ENCODE measurements at places on chromosomes 3 and 15.
A peak's percentile ranks its signal among the peaks of the same experiment; 100 is the strongest.

GRCh38 chr3:132231633-132232032 lies 85.6 kb upstream of the ACP3 start:
- no peak for DNase-seq

DNA sequence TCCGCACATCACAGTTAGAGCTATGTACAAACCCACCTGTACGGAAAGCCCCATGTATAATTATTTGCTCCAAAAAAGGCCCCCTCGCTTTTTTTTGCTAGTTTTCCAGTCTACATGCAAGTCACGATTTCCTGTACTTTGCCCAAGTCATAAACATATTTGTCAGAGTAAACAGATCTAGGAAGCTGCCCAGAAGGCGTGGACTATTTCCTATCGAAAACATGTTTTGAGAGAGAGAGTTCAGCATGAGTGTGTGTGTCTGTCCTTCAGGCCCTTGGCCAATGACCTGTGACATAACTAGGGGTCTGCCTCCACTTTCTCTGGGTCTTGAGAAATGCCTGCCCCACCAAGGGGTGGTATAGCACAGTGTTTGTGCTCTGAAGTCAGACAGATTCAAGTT lies 72.7 kb upstream of the HACD2 start:
- no peak for DNase-seq

DNA sequence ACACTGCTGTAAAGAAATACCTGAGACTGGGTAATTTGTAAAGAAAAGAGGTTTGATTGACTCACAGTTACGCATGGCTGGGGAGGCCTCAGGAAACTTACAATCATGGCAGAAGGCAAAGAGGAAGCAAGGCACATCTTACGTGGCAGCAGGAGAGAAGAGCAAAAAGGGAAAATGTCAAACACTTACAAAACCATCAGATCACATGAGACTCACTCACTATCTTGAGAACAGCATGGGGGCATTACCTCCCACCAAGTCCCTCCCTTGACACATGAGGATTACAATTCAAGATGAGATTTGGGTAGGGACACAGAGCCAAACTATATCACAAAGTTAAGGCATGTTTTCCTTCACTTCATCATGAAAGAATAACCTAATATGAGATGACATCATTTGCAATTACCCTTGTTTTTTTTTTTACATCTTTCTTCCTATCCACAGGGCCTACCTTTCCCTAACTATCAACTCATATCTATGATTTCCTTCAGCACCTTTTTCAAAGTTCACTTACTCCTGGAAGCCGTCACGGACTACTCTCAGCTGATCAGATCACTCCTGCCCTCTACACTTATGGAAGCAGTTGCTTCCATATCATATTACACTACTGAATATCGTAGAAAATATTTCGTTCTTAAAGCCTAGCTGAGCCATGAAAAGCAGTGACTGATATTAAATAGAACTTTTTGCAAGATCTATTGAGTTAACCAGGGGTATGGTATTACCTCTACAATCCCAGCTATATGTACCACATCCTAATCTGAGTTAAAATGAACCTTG lies 25.5 kb upstream of the ATP8B4 start:
- DNase-seq, result no peak

- DNase-seq, result no peak
These were observed 24.4 kb upstream of the RAB7A start for GRCh38 chr3:128701342-128702212.

- DNase-seq, result no peak
These were observed 6.3 kb upstream of the HEXA start for GRCh38 chr15:72382146-72382545.

- DNase-seq, result no peak
These were observed 458.8 kb upstream of the CBLB start for GRCh38 chr3:106327696-106328025.

- no peak for DNase-seq
These were observed 497.5 kb upstream of the CBLB start for GRCh38 chr3:106366352-106366751.

DNA sequence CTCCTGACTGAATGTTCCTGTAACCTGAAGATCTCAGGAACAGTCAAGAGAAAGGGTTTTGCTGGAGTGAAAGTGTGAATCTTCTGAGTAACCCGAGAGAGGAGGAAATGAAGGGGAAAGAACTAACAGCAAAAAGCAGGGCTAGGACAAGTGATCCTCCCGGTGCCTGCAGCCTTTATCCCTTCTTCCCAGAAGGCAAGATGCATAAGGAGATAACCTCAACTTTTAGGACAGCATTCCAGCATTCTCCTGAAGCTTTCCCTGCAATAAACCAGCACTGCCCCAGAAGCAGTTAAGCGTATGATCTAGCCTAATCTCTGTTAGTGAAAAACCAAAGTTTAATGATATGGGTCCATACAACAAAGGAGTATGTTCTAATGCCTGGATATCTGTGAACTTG lies 298.8 kb downstream of the MEX3B start:
- no peak for DNase-seq

- DNase-seq, result no peak
These were observed 769.5 kb downstream of the AGBL1 start for GRCh38 chr15:86849136-86849535.

- peak; percentile 73 for DNase-seq
These were observed at the start of gene FAM174B for GRCh38 chr15:92655178-92655995. TSS of gene FAM174B (minus strand) at chr15:92655775.

GRCh38 chr3:59443618-59444293 lies 393.9 kb upstream of the CFAP20DC start:
- no peak for DNase-seq

DNA sequence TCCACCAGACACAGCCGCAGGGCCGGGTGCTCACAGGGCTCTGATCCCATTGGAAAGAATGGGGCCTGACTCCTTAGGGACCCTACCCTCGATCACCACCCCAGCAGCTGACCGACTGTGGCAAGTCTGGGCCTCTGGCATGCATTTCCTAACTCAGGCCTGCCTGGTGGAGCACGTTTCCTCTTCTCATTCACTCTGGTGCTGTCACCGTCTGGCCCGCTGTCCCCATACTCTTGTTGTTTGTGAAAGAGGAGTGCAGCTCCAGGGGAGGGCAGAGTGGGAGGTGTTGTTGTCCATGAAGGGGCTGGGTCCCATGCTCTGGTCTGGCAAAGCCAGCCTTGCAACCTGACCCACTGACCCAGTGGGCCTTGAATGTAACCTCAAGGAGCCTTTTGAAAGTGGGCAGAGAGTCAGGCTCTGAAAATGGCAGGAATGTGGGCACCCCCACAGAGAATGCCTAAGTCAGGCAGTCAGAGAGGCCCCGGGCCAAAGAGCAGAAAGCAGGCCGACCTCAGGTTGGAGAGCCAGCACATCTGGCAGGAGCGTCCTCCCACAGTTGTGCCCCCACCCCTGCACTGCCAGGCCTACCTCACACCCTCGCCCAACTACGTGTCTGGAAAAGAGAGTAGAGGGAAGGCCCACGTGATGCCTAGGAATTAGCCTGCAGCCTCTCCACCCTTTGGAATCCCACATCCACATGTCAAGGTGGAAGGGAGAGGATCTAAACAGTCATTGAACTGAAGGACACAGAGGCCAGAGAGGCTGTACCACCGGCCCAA lies 10.9 kb downstream of the SEMA7A start:
- no peak for DNase-seq

- DNase-seq, result no peak
These were observed 122.0 kb upstream of the BFSP2 start for GRCh38 chr3:133277813-133278212.

DNA sequence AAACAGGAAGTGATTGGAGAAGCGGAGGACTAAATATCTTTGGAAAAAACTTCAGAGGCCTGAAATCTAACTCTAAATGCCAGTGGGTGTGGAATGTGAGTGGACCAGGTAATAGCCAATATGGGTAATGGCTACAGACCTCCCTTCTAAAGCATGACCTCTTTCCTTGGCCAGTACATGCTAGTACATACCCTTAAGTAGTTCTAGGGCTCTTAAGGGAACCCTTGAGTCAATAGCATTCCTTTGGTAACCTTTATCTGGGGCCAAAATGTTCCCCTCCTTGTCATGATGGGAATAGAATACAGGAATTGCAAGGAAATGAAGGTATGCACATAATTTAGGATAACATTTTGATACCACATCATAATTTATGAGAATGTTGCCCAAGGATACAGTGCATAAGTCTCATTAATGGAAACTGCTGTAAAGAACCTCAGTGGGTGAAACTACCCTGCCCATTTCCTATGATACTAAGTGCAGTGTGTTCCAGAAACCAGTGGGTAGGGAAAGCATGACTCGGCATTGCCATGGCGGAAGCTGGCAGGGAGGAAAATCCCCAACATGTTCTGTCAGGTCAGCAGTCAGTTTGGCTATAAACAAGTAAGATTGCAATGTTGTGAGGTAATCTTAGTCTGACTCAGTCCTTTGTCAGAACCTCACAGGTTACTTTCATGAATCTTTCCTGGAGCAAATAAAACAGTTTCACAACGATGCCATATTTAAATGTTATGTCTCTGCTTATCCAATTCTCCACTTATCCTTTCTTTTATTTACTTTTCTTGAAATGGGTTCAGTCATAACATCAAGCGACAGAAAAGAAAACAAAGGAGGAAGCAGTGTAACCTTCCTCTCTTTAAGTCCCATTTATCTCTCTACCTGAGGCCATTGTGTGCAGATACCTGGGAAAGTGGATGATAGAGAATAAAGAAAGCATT lies 23.5 kb upstream of the RAP2B start:
- DNase-seq, result peak; percentile 70

- DNase-seq, result no peak
These were observed 61.9 kb downstream of the CGGBP1 start for GRCh38 chr3:87996882-87997281.

DNA sequence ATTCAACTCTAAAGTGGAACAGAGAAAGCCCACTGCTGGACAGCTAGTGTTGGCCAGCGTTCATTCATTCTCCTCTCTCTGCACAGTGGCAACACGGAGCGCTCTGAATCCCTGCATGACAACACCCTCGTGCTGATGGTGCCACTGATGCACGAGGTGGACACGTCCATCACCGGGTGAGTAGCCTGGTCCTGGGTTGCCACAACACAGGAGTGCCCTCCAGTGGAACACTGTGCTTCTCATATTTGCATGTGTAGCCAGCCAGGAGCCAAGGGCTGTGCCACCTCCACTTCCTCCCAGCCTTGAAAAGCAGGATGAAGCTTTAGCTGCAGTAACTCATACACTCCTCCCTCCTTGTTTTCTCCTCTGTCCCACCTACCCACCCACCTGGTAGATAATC lies 120.0 kb upstream of the CTDSPL start:
- no peak for DNase-seq

GRCh38 chr3:52202384-52203077 lies 4.6 kb downstream of the ALAS1 start:
- DNase-seq, result no peak

Measured in activated CD8-positive, alpha-beta memory T cell treated with anti-CD3 and anti-CD28 coated beads, Interleukin-2, amount 50 U/mL, for 48 hours (primary cell).